GM12878 (cell line): ENCODE measurements at places on chromosomes 12 and 14. TPM values are rescaled to one million over a fixed set of nuclear protein-coding genes. Genes with fewer than 3 reads are reported as not detected.

Gene CHMP4A
- total RNA-seq = 33.0 and 35.5 TPM in 2 replicates

Gene ADAMTS20
- total RNA-seq = not detected in 2 replicates

GRCh38 chr14:100967930-100968329, 64.4 kb upstream of the RTL1 start:
- DNase-seq = no peak

GRCh38 chr14:101774006-101774795, 12.7 kb downstream of the PPP2R5C start:
- no peak for DNase-seq

DNA sequence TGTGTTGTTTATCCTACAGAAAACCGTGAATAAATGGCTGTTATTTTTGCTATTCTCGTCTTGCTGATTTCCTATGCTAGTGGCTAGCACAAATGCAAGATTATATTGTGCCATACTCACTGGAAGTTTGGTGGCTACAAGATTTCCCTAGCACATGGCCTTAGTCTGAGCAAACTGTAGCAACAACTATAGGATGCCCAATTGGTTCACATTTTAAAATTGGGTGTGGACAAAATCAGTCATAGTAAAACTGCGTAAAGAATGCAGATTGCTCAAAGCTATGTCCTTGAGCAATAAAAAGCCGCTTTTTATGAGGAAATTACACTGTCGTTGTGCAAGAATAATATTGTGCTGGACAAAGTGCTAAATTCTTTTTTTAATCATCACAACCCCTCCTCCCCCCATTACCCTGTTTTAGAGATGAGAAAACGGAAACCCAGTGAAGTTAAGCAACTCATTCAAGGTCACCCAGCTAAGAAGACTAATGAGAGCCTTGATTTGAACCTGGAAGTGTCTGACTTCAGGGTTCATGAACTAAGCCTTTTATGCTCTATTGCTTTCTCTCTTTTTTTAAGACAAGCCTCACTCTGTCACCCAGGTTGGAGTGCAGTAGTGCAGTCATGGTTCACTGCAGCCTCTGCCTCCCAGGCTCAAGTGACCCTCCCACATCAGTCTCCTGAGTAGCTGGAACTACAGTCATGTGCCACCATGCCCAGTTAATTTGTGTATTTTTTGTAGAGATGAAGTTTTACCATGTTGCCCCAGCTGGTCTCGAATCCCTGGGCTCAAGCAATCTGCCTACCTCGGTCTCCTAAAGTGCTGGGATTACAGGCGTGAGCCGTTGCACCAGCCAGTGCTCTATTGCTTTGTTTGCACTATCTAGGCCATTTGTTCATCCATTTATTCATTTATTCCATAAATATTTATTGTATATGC, 73.6 kb downstream of the SRGAP1 start:
- DNase-seq = peak; percentile 41

- DNase-seq = no peak
These were observed 91.7 kb upstream of the PELI2 start for GRCh38 chr14:56026506-56026905.

DNA sequence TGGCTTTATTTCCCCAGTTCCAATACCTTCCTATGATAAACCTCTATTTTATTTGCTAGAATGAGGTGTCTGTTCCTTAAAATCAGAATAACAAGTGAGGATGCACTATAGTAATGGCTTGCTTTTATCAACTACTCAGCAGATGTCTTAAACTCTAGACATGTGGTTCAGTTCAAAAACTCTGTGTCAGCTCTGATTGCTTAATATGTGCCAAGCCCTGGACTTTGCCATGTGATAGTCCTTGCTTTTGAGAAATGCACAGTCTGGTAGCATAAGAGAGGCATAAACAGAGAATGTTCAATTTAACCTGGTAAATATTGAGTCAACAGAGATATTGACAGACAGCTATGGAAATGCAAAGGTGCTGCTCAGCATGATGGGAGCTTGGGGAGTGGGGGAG, 254.8 kb downstream of the PDZRN4 start:
- no peak for DNase-seq

DNA sequence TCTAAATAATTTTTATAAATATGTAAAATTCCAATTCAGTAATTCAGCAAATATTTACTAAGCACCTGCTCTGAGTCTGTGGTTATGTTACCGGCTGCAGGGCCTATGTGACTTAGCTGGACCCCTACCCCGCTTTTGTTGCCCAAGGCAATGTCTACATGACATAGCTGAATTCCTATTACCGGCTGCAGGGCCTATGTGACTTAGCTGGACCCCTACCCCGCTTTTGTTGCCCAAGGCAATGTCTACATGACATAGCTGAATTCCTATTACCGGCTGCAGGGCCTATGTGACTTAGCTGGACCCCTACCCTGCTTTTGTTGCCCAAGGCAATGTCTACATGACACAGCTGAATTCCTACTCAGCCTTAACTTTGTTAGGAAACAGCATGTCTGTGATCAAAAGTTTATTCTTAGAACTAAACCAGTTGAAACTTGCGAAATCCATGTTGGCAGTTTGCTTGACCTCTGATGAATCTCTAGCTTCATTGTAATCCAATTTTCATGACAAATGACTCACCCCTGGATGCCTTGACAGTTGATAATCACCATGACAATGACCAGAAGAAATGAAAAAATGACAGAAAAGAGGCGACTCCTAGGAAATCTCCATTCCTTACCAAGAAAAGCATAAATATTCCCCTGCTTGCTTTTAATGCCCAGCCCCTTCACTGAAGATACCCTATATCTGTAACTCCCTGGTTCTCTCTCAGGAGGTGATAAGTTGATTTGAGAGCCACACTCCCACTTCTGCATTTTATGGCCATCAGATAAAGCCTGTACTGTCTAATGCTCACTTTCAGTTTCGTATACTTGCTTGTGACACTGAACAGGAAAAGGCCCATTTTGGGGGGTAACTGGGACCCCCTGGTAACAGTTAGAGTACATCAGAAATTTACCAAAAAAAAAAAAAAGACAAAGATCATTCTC, 148.4 kb upstream of the SYT10 start:
- no peak for DNase-seq
